ENCODE measurements at places on chromosomes 16 and 17.
A peak's percentile ranks its signal among the peaks of the same experiment; 100 is the strongest.

DNA sequence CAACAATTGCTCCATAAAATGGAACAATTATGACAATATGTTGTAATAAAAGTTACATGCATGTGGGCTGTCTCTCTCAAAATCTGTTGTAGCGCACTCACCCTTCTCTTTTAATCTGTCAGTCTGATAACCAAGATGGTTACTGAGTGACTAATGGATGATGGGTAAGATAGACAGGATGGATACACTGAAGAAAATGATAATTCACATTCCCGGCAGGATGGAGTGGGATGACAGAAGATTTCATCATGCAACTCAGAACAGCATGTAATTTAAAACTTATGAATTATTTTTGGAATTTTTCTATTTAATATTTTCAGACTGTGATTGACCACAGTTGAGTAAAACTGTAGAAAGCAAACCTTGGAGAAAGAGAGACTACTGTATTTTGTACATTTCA is 30.5 kb downstream of the CDH13 start:
- no peak for DNase-seq

DNA sequence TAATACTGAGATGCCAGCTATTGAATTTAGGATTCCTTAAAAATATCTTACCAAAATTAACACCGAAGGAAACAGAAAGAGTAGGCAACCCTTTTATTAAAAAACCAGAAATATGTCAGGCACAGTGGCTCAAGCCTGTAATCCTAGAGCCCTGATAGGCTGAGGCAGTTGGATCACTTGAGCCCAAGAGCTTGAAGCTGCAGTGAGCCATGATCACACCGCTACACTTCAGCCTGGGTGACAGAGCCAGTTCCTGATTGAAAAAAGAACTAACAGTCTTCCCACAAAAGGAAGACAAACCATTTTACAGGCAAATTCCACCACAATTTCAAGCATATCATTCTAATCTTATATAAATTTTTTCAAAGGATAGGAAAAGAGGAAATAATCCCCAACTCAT is 15.6 kb downstream of the SLFN12 start:
- no peak for DNase-seq

DNA sequence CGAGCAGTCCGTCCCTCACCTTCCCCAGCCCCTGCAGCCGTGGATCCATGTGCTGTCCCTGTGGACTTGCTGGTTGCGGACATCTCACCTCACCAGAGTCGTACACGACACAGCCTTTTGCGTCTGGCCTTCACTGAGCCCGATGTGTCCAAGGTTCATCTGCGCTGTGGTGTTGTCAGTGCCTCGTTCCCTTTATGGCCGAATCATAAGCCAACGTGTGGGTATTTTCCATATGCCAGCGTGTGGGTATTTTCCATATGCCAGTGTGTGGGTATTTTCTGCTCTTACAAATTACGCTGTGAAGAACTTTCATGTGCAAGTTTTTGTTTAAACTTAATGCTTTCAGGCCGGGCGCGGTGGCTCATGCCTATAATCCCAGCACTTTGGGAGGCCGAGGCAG is 31.6 kb downstream of the TBCD start:
- DNase-seq: no peak

DNA sequence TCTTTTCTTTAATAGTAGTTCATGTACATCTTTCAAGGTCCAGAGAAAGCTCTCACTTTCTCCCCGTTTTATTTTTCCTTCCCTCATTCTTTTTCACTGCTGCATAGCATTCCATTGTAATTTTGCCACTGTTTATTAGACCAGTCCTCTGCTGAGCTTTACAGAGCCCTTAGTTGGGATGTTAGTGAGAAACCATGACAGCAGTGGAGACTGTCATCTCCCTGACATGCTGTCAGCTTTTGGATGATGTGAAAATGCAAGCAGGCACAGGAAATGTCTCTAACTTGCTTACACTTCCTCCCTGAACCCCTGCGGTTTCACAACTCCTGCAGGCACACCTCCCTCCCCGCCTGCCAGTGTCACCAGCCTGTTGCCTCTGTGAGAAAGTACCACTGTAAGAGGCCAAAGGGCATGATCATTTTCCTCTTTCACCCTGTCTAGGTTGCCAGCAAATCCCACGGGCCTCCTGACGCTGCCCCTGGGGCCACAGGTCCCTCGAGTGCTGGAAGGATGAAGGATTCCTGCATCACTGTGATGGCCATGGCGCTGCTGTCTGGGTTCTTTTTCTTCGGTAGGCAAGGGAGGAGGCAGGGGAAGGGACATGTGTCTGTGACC is at the start of gene ITGAL:
TSS of gene ITGAL (plus strand) at position 415 of the 615 bp plus-strand sequence. CDS start at position 511, 96 bp downstream.
- DNase-seq: no peak

GRCh38 chr17:82938486-82938872 is 98.7 kb upstream of the ZNF750 start:
- DNase-seq: no peak

DNA sequence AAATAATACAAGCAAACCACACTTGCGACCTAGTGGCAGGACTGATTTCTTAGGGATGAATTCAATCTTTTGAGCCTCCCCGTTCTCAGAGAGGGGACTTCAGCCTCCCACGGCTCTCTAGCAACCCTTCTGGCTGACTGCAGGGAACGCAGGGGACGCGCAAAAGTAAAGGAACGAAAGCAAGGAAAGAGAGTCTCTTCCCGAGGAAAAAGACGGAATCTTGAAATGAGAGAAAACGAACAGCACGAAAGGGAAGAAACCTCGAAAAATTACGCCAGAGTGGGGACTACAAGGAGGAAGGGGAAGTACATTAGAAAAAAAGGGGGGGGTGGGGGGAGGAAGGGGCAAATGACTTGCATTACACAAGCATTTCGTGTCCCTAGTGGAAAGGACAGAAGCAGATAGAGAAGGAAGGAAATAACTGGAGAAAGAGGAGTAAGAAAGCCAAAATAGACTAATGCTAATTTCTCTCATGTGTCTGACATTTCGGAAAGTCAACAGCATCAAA is 1.2 kb downstream of the GRB2 start:
- peak; percentile 71 for DNase-seq
